Stimulated activated CD4-positive, alpha-beta T cell treated with anti-CD3 and anti-CD28 coated beads, Interleukin-1b, Interleukin-23, amount 100 ng/mL, for 1 hour (primary cell): ENCODE measurements at places on chromosomes 13 and 19.

- DNase-seq = no peak
Measured at GRCh38 chr19:35435896-35436295, 12.2 kb upstream of the FFAR2 start.

DNA sequence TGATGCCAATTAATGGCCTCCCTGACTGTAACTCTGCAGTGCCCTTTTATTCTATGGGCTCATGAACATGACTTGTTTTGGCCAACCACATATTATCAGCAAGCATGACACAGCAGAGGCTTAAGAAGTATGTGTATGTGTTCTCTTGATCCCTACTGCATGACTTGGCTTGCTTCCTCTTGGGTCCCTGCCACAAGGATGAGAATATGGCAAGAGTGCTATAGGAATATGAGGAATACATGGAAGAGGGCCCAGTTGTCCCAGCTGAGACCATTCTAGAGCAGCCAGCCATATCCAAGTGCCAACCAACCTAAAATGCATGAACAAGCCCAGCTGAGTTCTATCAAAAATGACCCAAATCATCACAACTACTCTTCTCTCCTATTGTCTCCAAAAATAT lies 576.7 kb upstream of the PCDH9 start:
- no peak for DNase-seq

DNA sequence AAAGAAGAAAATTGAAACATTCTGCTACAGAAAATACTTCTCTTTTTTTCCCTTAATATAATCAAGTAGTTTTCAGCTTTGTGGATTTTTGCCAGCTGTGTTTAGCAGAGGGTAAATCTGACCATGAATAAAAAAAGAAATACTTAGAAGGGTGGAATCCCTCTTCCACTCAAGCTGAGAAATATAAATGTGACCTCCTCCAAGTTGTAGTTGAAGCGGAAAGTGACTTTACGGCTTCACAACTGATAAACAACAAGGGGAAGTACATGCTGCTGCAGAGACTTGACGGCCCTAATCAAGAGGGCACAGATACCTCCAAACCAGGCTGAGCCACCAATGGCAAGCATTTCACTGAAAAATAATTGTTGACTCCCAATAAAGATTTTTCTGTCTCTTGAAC lies 785.0 kb downstream of the SLITRK5 start:
- DNase-seq = no peak

DNA sequence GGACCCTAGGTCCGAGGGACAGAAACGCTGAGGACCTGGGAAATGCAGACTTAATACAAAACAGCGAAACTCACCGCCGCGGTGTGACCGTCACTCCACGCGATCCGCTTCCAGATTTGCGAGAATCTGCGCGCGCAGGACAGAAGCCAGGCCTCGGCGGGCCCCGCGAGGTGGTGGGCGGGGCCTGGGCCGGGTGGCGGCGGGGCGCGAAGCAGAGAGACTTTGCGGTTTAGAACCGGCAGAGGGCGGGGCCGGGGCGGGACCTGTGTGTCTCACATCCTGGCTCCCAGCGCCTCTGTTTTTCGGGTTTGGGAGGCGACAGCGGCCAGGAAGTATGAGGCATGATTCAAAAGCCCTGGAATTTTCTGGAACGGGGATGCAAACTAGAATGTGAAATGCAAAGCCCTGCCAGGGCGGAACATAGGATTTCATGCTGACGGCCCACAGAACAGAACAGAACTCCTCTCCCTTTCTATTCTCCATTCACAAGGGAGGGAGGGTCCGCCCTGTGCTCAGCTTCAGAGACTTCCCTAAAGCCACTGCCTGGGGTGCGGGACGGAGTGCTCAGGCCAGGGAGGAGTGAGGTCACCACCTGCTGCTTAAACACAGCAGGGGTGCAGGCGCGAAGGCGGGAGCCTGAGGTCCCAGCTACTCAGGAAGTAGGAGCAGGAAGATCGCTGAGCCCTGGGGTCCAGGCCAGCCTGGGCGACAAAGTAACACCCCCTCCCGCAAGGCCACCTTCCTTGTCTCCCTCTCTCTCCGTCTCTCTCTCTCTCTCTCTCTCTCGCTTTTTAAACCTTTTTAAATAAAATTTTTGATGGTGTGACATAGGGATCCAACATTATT lies 44.3 kb downstream of the ZNF611 start:
- DNase-seq = peak; percentile 76

DNA sequence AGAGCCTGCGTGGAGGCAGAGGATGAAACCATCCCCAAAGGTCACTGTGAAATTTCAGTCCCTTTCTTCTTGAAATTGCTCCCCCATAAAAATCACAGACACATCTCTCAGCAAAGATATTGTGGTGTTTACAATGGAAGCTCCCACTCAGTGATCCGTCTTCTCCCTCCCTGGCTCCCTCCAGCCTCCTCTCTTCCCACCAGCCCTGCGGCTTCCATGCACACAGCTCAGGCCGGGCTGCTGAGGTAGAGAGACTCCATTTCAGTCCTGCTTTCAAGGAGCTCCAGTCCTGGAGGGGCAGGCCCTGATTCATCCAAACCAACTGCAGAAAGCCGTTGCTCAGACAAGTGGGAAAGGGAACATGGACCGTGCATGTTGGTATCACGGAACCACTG lies 24.0 kb upstream of the MIER2 start:
- DNase-seq = no peak

DNA sequence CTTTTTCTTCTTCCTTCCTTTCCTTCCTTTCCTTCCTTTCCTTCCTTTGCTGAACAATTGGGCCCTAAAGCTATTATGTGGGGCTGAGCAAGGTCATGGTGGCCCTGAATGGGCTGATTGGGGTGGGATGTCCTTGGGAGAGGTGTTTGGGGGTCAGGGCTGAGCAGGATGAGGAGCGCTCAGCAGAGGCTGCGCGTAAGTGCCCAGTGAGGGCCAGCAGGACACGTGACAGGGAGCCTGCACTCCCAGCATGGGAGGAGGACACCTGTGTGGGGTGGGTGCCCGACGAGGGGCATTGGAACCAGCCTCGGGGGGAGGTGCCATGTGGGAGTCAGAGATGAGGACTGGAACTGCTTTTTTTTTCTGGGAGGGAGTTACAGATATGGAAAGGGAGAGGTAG lies 5.4 kb upstream of the LGALS7 start:
- DNase-seq = no peak

DNA sequence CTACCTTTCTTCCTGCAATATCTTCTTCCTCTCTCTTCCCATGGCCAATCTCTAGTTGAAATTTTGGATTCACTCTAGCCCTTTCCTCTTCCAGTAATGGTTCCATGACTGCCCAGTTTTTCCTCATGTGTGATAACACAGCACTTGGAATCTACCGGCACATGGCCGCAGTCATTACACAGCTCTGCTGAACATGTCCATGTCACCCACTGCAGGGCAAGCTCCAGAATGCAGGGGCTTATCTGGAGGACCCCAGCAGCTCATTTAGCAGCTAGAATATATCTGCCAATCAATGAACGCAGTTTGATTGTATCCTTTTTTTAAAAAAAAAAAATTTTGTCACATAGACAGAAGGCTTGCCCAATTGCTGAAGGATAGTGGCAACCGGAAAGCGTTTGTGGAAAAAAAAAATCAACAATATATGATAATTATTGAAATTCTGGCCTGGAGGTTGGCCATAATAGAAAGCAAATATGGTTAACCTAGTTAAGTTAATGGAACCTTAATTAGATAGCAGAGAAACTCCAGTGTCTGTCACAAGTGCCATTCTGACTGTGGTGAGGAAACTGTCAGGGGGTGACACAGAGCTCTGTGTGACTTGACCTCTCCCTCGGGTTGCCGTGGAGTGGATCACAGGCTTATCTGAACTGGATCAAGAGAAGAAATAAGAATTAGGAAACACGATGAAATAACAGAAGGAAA lies 426.7 kb downstream of the LIG4 start:
- DNase-seq = no peak

DNA sequence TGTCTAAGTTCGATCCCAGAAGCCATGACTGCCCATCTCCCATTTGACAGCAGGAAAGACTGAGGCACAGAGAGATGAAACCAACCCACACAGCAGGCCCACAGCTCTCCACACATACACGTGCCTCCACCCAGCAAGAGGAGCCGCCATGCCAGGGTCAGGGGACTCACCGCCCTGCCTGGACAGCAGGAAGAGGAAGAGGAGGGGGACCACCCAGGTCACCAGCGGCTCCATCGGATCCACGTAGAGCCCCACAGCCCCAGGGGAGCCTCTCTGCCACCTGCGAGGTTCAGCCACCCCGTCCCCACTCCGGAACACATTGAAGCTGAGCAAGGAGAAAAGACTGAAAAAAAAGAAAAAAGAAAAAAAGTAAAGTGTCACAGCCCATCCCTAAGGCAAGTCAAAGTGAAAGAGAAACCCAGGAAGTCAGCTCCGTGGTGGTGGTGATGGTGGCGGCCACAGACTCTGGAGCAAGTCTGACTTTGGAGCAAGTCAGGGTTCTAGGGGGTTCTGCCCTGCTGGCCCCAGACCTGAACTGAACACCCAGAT lies at the start of gene IL12RB1:
IL12RB1 (minus strand) TSS at position 345 of the 549 bp plus-strand sequence; CDS start at position 234, 111 bp downstream.
- no peak for DNase-seq

DNA sequence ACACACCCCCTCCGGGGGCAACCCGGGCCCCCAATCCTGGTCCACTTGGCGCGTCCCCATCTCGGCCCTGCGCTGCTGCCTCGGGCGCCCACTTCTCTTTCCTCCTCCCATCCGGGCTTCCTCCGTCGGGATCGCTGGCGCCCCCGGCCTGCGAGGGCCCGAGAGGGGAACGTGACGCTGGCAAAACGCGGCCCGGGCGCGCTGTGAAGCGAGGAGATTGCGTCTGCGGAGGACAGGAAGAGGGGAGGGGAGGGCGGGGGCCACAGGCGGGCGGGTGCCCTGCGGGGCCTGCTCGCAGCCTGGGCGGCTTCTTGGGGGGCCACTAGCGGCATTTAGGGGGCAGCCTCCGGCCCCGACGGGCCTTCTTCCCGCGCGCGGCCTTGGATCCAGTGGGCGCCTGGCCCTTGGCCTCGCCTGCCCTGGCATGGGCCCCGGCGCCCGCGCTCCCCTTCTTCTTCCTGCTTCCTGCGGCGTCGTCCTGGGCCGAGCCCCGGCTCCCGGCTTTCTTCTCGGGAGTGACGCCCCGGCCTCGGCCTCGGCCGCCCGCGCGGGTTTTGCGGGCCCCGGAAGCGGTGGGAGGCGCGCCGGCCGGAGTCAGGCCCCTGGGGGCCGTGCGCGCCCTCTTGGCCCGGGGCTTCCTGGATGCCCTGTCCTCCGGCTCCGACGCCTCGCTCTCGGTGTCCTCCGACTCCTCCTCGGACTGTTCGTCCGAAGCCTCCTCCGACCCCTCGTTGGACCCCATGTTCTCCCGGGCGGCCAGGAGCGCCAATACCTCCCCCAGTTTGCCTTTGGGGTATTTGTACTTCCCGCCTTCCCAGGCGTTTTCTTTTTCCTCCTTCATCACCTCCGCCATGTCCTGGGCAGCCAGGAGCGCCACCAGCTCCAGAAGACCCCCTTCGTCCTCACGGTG lies 2.2 kb downstream of the PNMA8B start:
- DNase-seq = no peak

DNA sequence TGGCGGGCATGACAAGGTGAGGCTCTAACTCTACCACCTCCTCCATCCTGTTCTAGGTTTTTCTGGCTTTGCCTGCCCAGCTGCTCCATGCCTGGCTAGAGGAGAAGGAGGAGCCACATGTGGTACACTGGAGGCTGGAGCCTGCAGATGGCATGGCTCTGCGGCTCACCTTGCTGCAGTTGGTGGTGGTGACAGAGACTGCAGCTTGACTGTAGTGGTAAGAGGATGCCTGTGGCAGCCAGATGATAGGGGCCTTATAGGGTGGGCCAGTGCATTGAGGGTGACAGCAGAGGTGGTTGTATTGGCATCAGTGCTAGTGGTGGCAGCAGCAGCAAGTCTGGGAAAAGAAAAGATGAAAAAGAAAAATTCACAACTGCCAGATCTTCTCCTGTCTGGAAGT lies 146.2 kb downstream of the TNFRSF19 start:
- DNase-seq = no peak

DNA sequence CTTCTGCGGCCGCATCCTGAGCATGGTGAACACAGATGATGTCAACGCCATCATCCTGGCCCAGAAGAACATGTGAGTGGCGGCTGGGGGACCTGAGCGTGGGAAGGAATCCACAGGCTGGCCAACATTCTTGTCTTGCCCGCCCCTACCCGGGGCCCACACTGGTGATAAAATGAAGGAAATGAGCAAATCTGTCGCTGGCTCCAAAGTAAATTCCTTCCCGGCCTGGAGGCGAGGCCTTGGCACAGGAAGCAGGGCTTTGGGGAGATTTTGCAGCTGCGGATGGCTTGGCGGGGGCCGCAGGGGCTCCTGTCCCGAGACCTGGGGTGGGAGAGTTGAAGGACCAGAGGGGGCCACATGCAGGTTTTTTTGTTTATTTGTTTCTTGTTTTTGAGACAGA lies 4.4 kb downstream of the KXD1 start:
- no peak for DNase-seq
